ENCODE measurements at places on chromosomes 16 and 17.
A peak's percentile ranks its signal among the peaks of the same experiment; 100 is the strongest.

GRCh38 chr17:897970-898619, 81.5 kb downstream of the NXN start:
- no peak for DNase-seq

DNA sequence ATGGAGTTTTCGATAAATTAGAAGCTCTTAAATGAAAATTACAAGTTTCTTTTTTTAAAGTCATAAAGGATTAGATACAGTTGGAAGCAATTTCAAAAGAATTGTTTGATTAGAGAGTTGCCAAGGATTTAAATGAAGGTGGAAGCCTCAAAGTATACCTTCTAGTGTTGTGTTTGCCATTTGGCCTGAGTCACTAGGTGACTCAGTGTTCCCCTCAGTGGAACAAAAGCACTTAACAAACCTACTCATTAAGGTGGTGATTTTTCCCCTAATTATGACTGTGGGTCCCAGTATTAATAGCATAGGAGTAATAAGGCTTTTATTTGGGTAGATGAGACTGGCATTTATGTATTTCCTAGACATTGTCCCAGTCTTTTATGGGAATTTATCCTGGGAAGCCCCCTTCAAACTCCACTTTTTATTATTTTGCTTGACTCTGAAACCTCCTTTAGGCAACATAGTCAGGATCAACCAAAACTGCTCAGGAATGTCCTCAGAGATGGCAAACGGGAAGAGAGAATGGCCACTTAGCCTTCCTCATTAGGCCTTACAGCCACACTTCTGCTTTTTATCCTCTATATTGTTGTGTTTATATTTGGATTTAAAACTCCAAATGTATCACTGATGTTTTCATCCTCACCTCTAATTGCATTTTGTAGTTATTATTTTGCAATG, 161.0 kb downstream of the FTO start:
- DNase-seq = peak; percentile 16

DNA sequence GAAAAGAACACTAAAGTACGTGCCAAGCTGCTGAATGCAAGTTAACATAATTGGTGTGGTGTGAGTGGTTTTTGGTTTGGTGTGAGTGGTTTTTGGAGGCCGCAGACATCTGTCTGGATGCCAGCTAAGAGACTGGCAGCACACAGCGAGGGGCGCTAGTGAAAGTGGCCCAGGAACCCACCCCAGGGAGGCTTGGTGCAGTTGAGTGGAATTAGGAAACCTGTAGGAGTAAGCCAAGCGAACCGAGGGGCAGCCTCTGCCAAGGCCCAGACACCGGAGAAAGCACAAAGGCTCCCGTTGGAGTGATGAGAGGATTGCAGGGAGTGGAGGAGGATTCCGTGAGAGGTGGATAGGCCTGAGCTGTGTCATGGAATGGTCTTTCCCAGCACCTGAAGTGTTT, 24.6 kb upstream of the SLC5A11 start:
- no peak for DNase-seq

DNA sequence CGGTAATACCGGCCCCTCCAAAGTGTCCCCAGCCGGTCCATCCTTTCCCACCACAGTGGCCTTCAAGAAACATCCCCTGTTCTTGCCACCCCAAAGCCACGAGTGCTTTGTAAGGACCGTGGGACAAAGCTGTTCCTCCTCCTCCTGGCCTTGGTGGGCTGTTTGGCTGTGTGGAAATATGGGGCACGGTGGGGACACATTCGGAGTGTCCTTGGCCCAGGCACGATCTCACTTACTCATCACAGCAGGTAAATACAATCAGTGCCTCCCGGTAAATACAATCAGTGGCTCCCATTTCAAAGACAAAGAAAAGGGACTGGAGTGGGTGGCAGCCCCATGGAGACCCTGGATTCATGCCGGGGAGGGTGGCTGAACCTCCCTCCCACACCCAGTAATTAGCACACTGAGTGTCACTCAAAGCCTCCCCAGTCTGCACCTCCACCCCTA, 10.4 kb downstream of the SCN4A start:
- no peak for DNase-seq

DNA sequence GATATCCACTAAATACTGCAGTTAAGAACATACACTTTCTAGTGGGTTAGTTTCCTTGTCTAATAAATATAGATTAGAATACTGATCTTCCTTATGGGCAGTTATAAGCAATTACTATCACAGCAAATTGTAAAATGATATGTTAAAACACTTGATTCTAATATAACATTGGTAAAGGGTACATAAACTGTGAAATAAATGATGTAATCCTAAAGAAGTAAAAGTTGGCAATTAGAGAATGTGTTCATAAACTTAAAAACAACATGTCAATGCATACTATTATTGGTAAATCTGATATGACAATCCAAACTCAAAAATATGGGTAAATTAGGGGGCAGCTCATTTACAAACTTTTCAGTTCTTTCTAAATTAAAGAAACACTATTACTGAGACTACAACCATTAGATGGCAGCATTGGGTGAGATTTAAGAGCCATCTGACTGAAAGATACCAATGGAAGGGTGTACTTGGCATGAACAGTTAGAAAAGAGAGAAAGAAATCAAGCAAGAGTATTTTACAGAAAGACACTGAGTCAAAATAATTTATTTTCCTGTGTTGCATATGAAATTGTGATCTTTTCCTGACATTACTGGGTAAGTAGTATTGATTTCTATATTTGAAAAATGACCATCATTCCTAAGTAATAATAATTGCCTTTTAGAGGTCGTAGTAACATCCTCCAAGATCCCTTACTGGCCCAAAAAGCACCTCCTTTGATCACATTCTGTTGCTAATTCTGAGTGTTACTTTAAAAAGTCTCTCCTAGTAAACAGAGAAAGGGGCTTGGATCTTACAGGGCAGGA, 119.6 kb downstream of the SPAG9 start:
- DNase-seq = peak; percentile 67

DNA sequence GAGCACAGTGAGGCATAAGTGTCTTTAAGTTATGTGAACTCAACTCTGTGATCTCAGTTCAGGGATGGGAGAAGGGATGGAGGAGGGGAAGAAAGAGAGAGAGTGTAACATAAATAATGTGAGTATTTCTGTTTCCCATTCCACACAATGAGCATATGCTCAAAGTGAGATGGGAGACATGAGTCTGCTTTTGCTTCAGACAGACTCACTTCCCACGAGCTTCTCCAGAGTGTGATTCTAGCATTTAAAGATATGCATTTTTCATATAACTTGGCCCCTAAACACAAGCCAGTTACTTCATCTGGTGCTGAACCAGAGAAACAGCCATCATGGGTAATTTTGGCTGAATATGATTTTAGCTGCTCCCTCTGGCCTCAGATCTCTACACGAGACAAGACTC, 35.0 kb downstream of the SHISA9 start:
- no peak for DNase-seq

- DNase-seq = no peak
These were observed 19.5 kb upstream of the GAS7 start for GRCh38 chr17:10217916-10218315.

DNA sequence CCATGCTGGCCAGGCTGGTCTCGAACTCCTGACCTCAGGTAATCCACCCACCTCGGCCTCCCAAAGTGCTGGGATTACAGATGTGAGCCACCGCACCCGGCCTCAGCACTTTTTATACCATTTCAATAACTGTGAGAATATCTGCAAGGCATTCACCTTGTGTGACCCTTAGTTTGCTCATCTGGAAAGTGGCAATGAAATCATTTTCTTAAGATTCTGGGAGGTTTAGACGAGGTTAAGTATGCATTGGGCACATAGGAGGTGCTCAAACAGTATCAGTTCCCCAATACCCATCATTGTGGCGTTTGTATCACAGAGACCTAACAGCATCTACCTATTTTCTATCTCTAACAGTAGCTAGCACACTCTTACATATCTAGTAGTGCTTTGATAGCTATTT, 481.9 kb upstream of the ERCC4 start:
- DNase-seq = no peak

DNA sequence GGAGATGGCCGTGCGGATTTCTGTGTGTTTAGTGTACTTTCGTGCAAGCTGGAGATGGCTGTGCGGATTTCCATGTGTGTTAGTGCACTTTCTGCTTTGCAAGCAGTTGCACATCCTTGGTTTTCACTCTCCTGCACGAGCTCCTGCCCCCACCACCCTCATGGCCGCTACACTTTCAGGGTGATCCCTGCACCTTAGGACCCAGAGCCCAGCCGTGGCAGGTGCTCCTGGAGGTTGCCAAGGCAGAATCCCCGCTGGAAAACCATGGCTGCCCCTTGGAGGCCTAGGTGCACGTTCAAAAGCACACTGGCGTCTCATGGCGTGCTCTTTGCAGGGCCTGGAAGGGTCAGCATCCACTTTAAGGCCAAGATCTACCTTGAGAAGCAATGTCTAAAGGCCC, 311.0 kb upstream of the TNRC6C start:
- DNase-seq = no peak

- DNase-seq = no peak
These were observed 9.0 kb downstream of the KRT37 start for GRCh38 chr17:41415411-41415810.

- no peak for DNase-seq
These were observed 176.9 kb upstream of the GSE1 start for GRCh38 chr16:85436207-85436606.

DNA sequence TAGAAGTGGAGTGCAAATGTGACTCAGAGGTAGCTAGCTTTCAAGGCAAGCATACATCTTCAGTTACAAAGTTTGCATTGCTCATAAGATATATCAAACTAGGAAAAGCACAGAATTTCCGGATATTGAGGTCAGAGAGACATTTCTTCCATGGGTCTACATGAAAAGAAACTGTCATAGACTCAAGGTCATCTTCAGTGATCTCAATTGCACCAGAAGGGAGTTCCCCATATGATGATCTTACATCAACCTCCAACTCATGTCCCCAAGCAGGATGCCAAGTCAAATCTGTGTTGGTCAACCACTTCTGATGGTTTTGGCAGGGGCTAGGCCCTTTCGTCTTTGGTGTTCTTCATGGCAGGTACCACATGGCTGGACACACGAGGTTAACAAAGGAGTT, 459.9 kb upstream of the MAF start:
- DNase-seq = peak; percentile 1

- peak; percentile 57 for DNase-seq
These were observed 11.7 kb upstream of the CNTNAP4 start for GRCh38 chr16:76265434-76266045.

DNA sequence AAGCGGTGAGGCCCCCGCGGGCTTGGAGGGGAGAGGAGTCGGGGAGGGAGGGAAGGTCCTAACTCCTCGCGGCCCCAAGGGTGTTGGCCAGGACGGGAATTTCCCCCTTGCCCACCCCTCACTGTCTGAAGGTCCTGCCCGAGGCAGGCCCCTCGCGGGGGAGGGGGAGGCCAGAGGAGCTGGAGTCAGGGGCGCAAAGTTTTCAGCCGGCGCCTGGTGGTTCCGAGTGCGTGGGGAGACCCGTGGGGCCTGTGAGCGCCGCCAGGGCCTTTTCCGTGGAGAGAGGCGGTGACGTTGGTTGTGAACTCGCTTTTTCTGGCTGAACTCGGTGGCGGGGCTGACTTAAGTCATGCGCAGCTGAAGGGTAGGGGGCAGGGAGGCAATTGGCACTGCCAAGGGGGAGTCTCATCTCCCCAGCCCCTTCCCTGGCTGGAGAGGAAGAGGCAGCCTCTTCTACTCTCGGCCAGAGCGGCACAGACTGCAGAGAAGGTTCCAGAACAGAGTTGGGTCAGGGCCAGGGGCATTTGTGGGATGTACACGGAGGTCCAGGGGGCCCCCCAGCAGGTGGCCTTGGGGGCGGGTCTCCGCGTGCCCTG, 1.5 kb downstream of the CACNA1H start:
- no peak for DNase-seq

DNA sequence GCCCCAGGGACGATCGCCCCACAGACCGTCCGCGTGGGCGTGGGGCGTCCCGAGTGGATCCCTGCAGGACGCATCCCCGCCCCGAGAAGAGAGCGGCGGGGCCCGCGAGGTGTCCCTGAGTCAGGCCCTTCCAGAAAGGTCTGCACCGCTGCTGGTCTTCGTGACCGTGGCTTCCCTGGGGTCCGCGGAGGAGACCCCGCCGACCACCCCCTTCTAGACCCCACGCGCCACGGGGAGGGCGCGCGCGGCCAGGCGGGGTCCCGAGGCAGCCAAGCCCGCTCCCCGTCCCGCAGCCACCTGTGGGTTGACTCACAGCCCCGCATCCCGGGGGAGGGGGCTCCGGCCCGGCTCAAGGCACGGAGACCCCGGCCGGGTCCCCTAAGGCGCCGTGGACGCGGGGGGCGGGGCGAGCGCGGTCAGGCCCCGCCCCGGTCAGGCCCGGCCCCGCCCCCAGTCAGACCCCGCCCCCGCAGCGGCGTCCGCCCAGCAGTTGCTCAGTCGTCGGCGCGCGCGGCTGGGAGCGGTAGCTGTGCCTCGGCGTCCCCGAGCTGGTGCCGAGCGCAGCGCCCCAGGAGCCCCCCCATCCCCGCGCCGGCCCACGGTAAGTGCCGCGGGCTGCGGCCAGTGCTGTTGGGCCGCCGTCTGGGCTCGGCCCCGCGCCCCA, at the start of gene BAIAP3:
BAIAP3 (plus strand) TSS at position 497 of the 664 bp plus-strand sequence. CDS start 4,905 bp downstream, outside the sequence.
- peak; percentile 65 for DNase-seq

GRCh38 chr16:30987581-30988190, 2.7 kb downstream of the HSD3B7 start:
- DNase-seq = no peak

DNA sequence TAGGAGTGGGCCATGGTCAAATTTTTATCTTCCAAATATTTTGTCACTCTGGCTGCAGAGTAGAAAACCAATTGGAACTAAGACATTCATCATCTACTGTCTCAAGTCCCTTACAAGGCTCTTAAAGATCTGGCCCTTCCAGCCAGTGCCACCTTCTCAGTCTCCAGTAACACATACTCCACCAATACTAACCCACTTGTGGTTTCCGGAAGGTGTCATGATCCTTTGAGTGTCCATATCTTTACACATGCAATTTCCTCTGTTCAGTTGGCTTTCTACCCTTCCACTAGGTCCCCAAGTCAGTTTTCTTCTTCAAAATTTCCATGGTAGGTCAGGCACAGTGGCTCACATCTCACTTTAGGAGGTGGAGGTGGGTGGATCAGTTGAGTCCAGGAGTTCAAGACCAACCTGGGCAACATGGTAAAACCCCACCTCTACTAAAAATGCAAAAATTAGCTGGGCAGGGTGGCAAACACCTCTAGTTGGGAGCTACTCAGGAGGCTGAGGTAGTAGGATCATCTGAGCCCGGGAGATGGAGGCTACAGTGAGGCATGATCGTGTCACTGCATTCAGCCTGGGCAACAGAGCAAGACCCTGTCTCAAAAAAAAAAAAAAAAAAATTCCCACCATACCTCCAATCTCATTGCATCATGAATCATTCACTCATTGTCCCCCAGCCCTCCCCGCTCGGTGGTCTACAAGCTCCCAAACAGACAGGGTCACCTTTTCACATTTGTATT, 6.0 kb upstream of the GRB2 start:
- no peak for DNase-seq

Data from activated CD4-positive, alpha-beta T cell treated with anti-CD3 and anti-CD28 coated beads, Interleukin-2, Interleukin-6, amounts not matched to agents 100 ng/mL and 50 ng/mL, durations not matched to agents 16 hours and 8 hours (primary cell).